ENCODE measurements at places on chromosomes 13 and 19.
A peak's percentile ranks its signal among the peaks of the same experiment; 100 is the strongest.

DNA sequence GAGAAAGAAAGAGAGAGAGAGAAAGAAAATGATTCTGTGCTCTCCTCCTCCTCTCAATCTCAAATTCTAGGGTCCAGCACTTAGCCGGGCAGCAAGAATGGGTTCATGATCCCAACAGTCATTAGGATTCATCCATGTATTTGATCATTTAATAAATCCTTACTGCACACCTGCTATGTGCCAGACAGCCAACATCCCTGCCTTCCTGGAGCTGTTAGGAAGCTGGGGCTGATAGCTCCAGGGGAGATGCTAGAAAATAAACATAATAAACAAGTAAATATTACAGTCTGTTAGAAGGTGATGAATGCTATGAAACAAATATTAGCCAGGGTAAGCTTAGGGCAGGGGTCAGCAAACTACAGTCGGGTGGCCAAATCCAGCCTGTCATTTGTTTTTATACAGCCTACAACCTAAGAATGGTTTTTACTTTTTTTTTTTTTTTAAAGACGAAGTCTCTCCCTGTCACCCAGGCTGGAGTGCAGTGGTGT is 9.9 kb upstream of the ACP7 start:
- DNase-seq = no peak

DNA sequence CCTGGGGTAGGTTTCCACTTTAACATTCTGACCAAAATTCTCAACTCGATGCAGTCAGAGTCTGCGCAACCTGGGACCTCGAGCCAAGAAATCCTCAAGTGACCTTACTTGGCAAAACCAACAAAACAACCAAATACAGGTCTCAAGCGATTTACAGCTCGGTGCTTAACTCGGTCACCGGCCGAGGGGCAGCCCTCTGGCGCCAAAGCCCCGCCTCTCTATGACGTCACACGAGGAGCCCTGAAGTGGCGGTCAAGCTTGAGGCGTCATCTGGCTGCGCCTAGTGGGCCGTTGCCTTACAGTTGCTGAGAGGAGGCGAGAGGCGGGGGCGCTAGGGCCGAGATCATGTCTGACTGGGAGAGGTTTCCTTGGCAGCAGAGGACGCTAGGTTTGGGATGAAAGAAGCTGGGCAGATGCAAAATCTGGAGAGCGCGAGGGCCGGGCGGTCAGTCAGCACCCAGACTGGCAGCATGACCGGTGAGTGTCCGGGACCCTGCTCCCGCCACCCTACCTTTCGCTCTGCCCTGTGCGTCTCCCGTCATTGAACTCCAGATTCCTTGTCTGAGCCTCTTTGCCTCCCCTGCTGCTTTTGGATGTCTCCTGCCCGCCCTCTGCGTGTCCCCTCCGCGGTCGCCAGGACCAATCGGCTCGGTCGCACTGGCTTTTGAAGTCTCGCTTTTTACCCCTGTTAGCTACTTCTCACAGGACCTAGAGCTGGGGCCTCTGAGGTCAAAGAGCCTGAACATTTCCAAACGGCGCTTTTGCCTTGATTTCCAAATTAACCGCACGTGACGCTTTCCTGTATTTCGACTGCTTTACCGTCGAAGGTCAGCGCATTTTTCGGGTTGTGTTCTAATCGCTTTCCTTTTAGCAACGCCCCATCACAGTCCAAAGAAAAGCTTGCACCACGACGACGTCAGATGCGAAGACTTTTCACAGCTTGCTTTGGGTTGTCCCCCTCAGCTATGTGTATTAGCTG is at the start of gene CDADC1:
Gene CDADC1, plus strand, starts transcription at position 283 of the 979 bp plus-strand sequence. Its CDS starts 113 bp downstream, at position 396.
- DNase-seq = peak; percentile 98

- peak; percentile 83 for DNase-seq
These were observed 492 bp downstream of the TMEM147 start for GRCh38 chr19:35545855-35546381.

GRCh38 chr19:29074579-29074978 is 138.4 kb downstream of the UQCRFS1 start:
- no peak for DNase-seq

DNA sequence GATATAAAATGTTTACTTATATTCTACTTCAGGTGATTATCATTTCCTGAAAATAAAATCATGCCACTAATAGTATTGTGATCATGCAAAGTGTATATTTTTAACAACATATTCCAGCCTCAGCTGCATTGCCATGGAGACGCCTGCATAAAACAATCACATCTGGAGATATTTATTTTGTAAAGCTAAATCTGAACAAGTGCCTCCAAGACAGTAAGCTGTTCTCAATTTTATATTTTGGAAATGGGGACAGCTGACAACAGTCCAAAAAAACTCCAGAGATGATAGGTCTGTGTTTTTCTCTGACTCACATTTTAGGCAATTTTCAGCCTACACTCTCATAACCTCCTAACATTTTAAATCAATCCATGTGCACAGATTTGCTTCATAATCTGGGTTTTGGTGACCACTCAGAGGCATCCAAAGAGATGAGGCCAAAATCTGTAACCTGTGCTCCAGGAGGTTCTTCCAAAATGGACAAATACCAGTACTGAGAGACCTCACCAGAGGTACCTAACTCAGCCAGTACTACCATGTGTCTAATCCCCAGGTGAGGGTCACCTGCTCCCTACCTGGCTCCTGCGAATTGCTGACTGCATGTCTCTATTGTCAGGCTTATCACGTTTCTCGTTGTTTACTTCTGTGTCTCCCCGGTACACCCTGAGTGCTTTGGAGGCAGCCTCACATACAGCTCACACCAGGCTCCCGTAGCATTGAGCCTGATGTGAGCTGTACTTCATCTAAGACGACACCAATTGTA is 62.7 kb downstream of the COL4A1 start:
- no peak for DNase-seq

DNA sequence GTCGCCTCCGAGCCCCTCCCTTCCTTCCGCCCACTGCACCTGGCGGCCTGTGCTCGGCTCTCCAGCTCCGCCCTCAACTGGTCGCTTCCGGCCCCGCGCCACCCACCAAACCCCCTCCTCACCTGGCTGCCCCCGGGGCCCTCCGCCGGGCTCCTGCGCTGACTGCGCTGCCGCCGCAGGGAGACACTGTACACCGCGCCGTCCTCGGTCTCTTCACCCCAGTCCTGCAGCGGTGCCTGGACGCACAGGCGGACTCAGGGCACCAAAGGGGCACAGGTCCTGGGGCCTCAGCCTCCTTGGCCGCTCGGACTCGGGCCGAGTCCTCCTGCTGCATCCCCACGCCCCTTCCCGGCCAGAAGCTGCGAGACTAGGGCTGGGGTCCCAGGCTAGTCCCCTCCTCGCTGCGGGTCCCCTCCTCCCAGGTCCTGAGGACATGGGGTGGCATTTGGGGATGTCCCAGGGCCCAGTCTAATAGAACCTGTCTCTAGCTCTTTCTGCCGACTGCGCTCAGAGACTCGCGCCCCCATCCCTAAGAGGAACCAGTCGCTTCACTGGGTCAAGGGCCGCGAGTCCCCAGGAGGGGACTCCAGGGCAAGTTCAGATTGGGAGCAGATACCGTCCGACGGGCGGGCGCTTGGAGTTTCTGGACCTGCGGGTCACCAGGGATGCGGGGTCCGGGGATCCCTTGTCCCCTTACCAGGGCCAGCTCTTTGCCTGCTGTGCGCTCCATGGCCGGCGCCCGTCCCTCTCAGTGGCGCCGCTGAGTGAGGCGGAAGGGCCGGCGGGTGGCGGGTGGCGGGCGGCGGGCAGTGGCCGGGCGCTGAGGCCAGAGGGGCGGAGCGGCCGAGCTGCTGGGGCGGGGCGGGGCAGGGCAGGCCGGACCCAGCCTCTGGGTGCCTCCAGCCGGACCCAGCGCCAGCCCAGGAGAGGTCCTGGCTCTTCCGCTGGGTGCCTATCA is at the start of gene RGL3:
Gene RGL3, minus strand, starts transcription at position 766 of the 958 bp plus-strand sequence. Its CDS starts 36 bp downstream, at position 730.
- no peak for DNase-seq

DNA sequence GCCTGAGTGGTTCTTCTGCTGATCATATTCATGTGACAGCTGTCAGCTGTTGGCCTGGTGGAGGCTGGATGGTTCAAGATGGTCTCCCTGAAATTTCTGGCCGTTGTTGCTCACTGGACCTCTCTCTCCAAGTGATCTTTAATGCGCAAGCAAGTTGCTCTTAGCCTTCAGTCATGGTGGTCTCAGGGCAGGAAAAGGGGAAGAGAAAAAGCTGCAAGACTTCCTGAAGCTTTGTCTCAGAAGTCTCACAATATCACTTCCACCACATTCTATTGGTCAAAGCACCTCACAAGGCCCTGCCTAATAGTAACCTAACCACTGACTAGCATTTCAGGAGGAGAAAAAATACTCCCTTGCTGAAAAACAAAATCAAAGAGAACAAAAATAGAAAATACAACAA is 1.6 kb upstream of the ZNF567 start:
- no peak for DNase-seq

- DNase-seq = peak; percentile 46
These were observed 685 bp downstream of the VWA8 start for GRCh38 chr13:41960211-41960636.

DNA sequence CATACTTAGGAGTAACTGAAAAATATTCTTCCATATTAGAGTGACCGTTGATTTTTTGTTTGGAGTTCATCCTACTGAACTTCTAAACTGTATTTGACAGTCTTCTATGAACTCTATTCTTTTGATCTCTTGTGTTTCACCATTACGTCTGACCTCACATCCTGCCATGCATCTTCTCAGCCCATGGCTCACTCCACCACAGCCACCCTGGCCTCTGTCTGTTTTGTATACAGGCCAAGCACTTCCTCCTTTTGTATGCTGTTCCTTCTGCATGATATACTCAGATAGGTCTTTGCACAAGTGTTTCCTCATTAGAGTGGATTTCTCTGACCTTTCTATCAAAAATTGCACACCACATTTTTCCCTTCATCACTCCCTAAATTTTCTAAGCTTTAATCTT is 119.9 kb downstream of the MAB21L1 start:
- no peak for DNase-seq

- no peak for DNase-seq
These were observed 14.6 kb downstream of the MBD3L1 start for GRCh38 chr19:8846819-8847218.

GRCh38 chr13:102913914-102914313 is 68.1 kb downstream of the ERCC5 start:
- DNase-seq = no peak

DNA sequence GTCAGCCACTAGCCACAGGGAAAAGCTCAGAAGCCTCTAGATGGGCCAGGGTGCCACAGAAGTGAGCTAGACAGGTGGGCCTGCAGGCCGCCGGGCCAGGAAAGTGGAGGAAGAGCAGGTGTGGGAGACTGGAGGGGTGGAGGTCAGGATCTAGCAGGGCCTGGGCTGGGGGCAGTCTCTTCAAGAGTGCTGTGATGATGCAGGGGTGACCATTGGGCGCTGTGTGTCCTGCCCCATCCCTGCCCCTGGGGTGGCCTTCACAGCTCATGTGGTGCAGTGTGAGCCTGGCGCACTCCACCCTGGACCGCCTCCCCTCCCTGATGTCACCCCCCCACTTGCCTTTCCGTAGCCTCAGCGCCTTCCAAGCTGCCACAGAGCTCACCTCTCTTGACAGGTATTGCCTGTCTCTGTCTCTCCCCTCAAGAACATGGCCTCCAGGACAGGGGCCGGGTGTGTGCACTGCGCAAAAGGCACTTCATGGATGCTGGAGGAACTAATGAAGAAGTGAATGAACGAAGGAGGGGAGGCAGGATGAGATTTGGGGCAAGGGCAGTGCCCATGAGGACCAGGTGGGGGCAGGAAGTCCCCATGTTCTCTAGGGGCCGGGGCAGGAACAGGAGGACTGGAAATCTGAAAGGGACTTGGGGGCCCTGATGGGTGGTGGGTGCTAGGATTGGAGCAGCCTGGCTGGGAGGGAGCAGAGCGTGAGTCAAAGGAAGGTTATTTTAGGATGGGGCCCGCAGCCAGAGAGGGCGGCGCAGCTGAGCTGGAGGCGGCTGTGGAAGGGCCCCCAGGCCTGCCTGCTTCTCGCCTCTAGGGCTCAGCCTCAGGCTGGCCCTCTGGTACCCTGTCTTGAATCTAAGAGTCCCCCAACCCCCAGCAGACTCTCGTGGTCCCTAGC is 6.6 kb downstream of the SSBP4 start:
- no peak for DNase-seq

GRCh38 chr19:35061583-35062373 is 20.3 kb downstream of the HPN start:
- no peak for DNase-seq

GRCh38 chr19:33434886-33435705 is 61.6 kb downstream of the CEBPG start:
- no peak for DNase-seq

DNA sequence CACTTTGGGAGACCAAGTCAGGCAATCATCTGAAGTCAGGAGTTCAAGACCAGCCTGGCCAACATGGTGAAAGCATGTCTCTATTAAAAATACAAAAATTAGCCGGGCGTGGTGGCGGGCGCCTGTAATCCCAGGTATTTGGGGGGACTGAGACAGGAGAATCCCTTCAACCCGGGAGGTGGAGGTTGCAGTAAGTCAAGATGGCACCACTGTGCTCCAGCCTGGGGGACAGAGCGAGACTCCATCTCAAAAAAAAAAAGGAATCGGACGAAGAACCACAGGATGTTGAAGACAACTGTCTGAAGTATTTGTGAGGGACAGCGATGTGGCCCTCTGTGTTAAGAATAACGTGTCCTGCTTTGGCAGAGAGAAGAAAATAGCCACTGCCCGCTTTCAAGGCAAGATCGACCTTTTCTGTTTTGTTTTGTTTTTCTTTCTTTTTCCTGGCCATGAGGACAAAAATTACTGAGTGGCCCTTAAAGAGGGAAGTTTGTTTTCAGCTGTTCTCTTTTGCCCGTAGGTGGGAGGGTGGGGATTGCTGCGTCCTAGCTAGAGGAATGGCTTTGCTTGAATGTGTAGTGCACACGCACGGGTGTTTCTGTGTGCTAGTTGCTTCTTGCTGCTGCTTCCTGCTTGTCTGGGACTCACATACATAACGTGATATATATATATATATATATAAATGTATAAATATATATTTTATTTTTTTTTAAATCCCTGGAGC is 6.2 kb upstream of the PRKCG start:
- peak; percentile 26 for DNase-seq

DNA sequence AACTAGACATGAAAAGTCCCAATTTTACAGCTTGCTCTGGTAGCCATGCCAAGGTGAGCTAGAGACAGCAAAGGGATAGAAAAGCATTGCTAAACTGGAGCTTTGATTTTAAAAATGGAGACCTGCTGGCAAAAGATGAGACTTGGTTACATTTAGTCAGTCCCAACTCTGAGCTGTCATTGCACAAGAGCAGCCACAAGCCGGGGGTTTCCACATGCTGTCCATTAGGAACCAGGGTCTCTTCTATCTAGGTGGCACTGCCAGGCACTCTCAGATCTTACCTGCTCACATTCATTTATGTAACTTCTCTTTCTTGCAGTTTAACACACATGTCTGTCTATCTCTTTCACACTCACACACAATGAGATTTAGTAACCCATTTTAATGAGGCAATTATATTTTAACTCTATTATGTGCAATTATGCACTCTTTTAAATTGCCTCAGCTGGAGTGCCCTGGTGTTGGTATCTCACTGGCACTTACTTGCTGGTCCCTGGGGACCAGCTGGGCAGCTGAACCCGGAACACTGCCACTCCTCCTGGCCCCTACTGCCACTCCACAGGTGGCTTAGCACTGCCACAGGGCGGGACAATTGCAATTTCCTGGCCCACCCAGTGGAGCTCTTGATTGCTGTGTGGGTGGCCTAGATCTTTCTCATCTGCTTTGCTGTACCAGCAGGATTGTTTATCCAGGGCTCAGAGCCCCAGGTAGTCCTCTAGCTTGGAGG is 112.5 kb downstream of the COG6 start:
- no peak for DNase-seq

Measured in Karpas-422 (cell line).